NCI-H2107 (cell line): ENCODE measurements at places on chromosomes 4 and X.

GRCh38 chrX:17192106-17192505 lies 182.9 kb upstream of the NHS start:
- no peak for DNase-seq

DNA sequence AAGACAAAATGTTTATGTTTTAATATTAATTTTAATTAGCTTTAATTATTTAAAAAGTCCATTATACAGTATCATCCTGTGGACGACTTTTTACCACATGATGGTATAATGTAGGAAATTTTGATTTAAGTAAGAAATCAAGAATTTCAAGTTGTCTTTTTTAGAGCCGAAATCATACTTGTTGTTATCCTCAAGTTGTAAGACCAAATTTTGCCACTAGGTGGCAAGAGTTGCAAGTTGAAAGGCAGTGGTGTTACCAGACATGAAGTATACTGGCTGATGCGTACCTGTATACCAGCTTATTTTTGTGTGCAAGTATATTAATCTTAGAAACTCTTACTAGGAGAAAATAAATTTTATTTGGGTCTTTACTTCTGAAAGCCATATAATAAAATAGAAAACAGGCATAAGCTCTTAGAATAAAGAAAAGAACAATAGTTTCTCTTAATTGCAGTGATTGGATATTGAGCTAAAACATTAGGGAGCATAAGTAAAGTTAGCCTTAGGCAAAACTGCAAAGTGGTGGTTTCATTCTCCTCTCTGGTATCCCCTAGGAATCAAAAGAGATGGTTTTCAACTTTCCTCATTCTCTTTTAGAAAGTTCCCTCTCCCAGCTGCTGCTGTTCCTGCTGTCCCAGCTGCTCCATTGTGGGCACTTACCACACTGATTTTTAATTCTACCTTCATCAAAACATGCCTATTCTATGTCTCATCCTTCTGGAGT lies 118.0 kb upstream of the WDFY3 start:
- DNase-seq = peak; percentile 20

- DNase-seq = no peak
Measured at GRCh38 chr4:80407246-80407645, 71.7 kb downstream of the CFAP299 start.

GRCh38 chr4:25330905-25331808 lies 18.6 kb downstream of the ZCCHC4 start:
- no peak for DNase-seq

DNA sequence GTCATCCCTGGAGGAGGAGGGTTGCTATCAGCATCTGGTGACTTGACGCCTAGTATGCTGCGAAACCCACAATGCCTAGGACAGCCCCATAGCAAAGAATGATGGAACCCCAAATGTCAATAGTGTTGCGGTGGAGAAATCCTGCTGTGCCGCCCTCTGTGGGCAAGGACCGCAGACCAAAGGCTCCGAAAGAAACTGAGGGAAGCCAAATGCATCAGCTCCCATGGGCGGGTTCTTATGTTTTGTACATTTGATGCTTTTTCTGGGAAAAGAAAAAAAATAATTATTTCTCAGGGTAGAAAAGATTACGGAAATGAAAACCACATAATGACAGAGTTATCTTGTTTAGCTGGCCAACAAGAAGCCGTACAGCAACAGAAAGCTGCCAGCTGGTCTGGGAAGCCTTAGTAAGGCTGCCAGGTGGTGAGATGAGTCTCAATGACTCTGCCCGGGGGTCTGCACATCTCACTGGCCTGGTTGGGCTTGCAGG lies 95.0 kb upstream of the TBL1X start:
- no peak for DNase-seq

DNA sequence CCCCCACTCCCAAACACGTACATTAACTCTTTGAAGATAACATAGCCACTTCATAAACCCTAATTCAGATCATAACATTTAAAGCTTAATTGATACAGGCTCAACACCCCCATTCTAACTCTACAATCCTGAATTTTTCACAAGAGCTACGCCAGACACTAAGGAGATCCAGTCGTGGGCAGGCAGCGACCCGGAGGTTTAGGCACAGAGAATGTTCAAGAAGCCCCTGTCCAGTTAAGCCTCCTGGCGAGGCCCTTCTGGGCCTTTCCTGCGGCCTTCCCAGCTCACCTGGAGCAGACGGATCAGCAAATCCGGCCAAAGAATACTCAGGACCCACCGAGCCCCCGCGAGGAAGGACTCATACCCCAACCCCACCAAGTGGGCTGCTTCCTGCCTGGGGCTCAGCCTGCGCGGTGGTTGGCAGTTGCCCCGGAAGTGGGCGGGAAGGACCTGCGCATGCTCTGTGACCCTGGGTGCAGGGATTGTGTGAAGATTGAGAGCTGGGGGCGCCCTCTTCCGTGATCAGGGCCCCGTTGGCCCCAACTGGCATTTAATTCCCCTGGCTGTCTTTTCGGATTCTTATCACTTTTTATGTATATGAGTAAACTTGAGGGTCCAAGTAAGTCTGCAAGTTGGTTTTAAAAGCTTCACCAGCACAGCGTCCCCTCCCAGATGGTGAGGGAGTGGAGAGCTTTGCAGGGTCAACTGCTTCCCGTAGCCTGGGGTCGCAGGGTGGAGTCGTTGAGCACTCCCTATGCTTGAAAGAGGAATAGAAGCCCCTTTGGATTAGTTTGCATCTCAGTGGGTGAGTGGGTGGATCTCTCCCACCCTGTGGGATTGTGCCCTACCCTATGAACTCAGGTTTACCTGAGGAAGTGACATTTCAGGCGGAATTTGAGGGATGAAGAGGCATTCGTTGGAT lies at the start of gene TRIM61:
TRIM61 (minus strand) TSS at position 415 of the 922 bp plus-strand sequence. CDS start 7,655 bp downstream, outside the sequence.
- no peak for DNase-seq

DNA sequence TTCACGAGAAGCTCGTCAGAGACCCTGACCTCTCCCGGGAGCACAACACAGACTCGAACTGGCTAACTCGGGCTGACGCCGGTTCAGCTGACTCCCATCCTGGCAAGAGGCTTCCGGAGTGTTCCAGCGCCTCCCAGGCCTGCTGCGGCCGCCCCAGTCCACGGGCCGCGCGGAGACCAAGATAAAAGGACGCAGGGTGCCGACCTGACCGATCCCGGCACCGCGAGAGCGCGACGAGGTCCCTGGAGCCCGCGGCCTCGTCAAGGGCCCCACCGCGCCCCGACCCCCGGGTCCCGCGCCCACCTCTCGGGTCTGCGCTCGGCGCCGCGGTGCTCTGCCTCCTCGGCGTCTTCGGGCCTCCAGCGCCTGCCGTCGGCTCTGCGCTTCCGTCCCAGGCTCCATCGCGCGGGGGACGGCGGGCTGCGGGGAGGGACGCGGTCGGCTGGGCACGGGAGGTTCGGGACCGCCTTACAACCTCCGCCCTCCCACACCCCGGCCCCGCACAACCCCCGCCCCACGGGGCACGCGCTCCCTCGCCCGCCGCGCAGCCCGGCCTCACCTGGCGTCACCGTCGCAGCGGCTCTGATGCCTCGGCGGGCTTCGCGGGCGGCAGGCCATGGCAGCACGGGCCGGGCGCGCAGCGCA lies 426 bp downstream of the SLBP start:
- DNase-seq = no peak

DNA sequence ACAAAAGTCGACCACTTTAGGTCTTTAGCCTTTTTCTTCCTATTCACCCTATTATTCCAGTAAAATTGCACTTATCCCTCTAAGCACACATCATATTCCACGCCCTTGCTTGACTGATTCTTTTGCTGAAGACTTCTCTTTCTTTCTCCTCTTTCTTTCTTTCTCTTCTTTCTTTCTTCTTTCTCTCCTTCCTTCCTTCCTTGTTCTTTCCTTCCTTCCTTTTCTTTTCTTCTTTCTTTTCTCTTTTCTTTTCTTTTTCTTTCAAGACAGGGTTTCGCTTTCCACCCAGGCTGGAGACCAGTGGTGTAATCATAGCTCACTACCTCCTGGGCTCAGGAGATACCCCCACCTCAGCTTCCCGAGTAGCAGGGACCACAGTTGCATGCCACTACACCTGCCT lies 61.9 kb downstream of the RASGEF1B start:
- no peak for DNase-seq

DNA sequence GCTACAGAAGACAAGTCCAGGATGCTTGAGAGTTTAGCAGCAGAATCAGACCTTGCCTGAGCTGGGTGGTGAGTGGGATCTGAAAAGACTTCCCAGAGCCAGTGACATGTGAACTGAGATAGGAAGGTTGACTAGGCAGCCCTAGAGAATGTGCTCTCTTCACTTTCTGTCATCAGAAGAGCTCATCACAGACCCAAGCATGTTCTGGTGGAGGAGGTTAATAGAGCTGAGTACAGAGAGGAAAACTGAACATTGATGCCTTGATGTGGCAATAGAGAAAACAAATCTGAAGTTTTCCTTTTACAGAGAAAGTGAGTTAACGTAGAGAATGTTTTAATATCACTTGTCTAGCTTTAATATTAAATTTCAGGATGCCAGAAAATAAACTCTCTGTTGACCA lies 17.1 kb downstream of the ADGRL3 start:
- DNase-seq = no peak

- DNase-seq = no peak
Measured at GRCh38 chr4:113973345-113973744, 6.1 kb downstream of the ARSJ start.

DNA sequence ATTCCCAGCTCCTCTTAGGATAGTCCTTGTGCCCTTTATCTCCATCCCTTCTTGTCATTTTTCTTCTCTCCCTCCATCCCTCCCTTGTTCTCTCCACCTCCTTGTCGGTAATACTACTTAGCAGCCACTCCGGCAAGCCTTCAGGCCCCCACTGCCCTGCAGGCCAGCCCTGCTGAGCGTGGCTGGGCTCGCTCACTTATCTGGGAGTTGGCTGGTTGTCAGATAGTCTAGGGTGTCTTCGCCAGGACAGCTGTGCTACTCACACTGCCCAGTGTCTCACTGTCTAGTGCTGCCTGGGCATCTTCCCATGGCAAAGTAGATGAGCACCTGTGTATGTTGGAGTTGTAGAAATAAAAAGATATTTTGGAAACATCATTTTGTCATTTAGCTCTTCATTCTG lies 75.0 kb downstream of the STK32B start:
- no peak for DNase-seq

- no peak for DNase-seq
Measured at GRCh38 chr4:149534779-149535178, 280.9 kb downstream of the IQCM start.

GRCh38 chrX:72027024-72027913 lies 104.4 kb downstream of the RTL5 start:
- DNase-seq = no peak

GRCh38 chr4:119729835-119730670 lies 101.4 kb upstream of the PDE5A start:
- DNase-seq = no peak

DNA sequence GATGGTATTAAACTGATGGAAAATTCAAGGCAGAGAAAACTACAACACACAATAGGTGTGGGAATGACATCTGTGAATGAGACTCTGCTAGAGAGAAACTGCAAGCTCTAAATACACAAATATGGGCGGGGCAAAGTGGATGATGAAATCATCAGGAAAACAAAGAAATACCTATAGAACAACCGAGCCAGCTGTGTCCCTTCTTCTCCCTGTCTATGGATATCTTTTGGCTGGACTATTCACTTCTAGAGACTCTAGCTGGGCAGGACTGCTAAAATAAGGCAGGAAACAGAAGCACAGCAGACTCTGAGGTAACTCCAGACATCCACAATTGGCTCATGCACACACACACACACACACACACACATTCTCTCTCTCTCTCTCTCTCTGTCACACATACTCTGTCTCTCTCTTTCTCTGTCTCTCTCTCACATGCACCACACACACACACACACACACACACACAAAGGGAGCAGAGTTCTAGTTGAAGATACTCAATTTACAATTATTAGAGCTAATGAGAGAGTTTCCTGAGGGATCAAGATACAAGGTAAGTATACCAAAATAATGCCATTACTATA lies 27.2 kb upstream of the EDNRA start:
- DNase-seq = no peak

DNA sequence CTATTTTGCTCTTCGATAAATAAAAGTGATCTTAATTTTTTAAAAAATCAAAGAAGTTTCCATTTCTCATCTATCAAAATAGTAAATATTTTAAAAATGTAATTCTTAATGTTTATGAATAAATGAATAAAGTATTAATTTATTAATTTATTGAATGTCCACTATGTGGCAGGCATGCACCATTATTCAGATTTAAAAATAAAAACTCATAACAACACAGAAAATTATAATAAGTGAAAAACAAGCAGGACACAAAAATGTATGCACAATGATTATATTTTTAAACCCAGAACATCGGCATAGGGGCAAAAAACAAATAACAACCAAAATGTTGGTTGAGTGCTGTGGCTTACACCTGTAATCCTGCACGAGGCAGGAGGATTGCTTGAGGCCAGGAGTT lies 5.3 kb upstream of the PYURF start:
- DNase-seq = no peak

DNA sequence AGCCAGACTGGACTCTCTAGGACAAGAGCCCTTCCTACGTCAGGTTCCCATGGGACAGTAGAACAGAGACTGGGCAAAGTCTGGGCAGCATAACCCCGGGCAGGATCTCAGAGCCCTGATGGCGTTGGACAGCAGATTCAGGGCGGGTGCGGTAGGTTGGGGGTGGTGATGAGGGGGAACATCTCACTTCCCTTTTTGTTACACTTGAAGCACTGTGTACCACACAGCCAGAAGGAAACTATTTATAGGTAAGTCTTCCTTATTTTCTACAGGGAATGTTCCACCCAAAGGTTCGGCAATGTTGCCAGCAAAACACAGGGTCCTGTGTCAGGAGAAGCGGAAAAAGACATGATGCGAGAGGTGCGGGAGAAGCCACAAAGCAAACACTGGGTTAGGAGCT lies 54.3 kb downstream of the TSC22D3 start:
- no peak for DNase-seq

- DNase-seq = no peak
Measured at GRCh38 chrX:118545510-118545909, 49.9 kb downstream of the DOCK11 start.

- no peak for DNase-seq
Measured at GRCh38 chr4:103904123-103904522, 184.3 kb upstream of the TACR3 start.

- DNase-seq = no peak
Measured at GRCh38 chr4:143679434-143679833, 21.0 kb downstream of the FREM3 start.

- peak; percentile 5 for DNase-seq
Measured at GRCh38 chr4:174120446-174121295, 162.8 kb downstream of the FBXO8 start.

- no peak for DNase-seq
Measured at GRCh38 chrX:8005678-8006347, 78.6 kb upstream of the PNPLA4 start.
